NCI-H1417 (cell line): ENCODE measurements at places on chromosomes 7 and 10.

DNA sequence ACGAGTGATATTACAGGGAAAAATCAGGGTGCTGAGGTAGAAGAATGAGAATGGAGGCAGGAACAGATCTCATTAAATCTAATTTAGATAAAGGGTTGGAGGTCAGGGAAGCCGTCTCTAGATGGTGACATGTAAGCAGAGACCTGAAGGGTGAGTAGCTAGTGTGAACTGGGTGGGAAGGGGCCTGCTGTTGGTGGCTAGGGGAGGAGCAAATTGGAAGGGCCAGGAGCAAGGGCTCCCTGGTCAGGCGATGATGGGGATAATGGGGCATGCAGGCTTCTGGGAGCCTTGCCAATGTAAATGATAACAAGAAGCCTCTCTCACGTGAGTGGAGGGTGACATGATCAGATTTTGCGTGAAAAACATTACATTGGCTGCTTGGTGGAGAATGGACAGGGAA lies 76.3 kb downstream of the WDFY4 start:
- DNase-seq: no peak

DNA sequence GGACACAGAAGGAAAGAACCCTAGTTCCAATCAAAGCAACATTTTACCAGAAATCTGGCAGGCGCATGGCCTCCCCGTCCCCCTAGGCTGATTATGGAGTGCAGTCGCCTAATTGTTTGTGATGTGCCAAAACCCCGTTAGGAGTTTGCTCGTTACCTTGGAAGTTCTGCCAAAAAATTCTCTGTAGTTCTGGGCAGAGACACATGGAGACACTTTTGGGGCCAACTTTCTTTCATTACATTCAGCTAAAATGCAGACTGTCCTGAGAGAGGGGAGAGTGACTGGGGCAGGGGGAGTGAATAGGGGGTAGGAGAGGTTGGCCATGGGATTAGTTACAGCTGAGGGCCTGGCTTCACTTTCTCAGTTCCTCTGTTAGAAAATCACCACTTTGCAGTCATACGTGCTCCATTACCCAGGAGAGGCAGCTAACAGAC lies 158.0 kb upstream of the NPVF start:
- no peak for DNase-seq

- no peak for DNase-seq
Measured at GRCh38 chr10:77179015-77179695, 458.5 kb downstream of the KCNMA1 start.

GRCh38 chr10:108783897-108784296 lies 1139.4 kb downstream of the XPNPEP1 start:
- DNase-seq: no peak

DNA sequence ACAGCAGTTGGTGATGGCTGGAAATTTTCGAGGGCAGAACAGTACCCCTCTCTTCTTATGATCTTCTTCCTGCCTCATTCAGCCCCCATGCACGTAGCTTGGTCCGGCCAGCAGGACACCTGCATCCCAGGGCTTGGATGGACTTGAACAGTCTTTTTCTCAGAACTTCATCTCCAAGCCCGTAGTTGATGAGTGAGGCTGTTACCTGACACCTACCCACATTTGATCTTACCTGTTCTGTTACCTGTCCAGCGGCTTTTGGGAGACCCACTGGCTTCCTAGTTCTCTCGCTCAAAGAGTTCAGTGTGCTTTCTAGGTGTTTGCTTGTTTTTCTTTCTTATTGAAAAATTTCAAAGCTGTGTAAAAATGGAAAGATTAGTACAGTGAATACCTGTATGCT lies 212.2 kb downstream of the CUX1 start:
- DNase-seq: no peak

GRCh38 chr7:42734568-42734967 lies 177.3 kb downstream of the C7orf25 start:
- no peak for DNase-seq

- no peak for DNase-seq
Measured at GRCh38 chr7:128726059-128726736, 13.0 kb upstream of the CALU start.

- peak; percentile 63 for DNase-seq
Measured at GRCh38 chr7:24980534-24981170, 674 bp upstream of the OSBPL3 start.

DNA sequence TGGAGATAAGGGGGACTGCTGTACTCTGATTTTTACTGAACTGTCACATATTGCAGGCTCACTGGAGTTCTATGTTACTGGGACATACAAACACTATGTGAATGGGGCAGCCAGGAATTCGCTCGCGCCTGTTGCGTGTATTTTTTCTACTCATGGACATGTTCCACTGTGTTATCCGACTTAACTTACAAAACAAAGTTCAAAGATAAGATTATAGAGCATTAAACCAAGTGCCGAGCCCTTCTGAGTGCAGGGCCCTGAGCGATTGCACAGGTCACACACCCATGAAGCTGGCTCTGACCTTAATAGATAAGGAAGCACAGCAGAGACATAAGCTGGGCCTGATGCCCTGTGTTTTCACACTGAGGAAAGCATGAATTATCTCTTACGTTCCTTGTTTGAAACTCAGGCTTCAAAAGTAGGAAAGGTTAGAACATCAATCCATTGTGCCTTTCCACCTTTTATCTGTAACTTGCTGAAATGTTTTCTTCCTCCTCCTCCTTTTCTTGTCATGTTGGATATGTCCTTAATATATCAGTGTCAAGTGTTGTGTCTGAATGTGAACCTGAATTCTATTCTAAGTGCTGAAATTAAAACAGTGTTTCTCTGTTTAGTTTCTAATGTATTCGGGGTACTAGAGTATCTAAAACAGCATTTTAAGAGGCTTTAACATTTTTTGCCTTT lies 273.8 kb downstream of the AUTS2 start:
- no peak for DNase-seq

DNA sequence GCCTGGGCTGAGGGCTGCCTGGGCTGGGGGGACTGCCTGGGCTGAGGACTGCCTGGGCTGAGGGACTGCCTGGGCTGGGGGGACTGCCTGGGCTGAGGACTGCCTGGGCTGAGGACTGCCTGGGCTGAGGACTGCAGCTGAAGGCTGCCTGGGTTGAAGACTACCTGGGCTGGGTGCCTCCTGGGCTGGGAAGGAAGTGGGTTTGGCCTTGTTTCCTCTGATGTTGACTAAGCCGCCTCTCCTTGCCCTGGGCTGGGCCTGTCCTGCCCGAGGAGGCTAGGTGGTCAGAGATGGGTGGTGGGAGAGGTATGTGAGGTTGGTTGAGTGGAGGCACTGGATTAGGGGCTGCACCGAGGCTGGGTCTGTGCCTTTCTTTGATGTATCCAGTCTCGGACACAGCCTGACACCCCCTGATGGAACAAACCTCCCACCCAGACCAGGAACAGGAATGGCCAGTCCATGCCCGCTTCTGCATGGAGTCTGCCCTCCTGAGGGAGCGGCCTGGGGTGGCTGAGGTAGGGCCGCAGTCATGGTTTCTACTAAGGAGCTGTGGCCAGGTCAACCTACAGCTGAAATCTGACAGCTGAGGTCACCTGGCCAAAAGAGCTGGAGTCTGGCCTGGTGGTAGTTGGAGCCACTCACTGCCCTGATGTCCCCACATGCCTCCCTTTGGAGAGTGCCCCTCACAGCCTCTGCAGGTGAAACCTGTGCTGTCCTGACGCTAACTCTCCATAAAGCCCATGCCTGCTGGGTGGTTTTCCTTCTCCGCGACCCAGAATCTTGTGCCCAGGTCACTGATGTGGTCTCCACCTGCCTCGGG lies 22.3 kb downstream of the SCART1 start:
- no peak for DNase-seq

GRCh38 chr10:58943256-58943890 lies 233.1 kb upstream of the PHYHIPL start:
- no peak for DNase-seq

- no peak for DNase-seq
Measured at GRCh38 chr7:50121286-50121685, 28.2 kb upstream of the ZPBP start.

GRCh38 chr10:102116656-102117055 lies 3.5 kb downstream of the LDB1 start:
- DNase-seq: no peak

GRCh38 chr10:123135415-123136141 lies at the start of gene HMX3:
TSS of gene HMX3 (plus strand) at chr10:123135970. CDS start at chr10:123136051, 81 bp downstream.
- DNase-seq: peak; percentile 77

DNA sequence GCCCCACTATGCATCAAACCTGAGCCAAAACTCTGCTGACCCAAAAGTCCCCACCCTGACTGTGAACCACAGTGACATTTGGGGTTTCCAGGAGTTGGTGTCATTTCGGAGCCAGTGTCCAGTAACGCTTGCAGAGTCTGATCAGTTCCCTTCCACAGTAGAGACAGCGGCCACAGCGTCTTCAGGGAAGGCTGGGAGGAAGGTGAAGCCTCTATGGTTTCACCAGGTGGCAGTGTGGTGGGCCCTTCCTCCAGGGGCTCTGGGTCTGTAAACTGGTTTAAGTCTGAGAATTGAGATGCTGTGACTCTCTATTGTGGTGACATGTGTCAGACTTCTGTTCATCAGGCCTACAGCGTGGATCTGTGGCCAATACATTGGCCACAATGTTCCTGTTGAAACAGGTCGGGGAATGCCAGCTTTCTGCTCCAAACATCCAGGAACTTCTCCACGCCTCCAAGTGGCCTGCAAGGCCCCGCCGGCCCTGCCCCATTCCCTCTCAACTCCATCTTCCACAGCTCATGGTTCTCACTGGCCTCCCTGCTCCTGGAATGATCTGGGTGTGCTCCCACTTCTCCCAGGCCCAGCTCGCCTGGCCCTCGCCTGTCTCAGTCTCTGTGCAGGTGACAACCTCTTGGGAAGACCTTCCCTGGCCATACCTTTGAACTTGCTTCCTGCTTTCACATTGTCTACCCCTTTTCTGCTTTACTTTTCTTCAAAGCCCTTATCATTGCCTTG lies 124.5 kb upstream of the FAM20C start:
- no peak for DNase-seq

DNA sequence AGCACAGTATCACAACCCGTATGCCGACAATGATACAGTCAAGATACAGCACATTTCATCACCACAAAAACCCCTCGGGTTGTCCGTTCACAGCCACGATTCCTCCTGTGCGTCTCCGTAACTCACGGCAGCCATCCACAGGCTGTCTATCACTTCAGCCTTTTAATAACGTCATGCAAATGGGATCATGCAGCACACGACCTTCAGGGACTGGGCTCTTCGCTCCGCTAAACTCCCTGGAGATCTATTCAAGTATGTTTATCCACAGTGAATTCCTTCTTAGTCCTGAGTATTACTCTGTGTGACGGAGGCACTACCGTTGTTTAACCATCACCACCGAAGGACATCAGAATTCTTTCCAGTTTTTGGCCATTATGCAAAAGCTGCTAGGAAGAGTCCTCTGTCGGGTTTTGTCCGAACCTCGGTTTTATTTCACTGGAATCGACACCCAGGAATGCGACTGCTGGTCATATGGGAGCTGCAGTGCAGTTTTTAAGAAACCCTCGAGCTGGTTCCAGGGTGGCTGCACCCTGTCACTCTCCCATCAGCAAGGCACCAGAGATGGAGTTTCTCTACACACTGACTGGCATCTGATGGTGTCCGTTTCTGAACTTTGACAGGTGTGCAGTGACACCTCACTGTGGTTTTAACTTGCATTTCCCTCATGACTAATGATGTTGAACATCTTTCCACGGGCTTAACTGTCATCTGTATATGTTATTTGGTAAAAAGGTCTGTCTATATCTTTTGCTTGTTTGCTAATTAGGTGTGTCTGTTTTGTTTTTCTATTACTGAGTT lies 193.6 kb downstream of the MAD1L1 start:
- no peak for DNase-seq

DNA sequence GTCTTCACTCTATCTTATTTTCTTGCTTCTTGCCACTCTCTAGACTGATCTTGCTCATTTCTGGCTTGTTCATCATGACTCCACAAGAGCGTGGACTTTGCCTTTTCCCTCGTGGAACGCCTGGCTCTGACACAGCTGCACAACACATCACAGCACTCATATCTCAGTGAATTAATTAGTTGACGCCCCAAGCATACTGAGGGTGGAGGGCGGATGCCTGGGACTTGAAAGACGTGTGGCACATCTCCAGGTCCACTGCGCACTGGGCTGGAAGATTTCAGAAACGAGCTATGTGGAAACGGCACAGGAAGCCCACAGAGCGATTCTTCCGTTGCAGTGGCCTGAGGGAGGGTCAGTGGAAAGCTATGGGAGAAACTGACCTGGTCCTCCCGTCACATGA lies 23.6 kb upstream of the PLEKHA1 start:
- no peak for DNase-seq

GRCh38 chr7:22256541-22257096 lies 100.3 kb downstream of the RAPGEF5 start:
- DNase-seq: no peak

GRCh38 chr7:153188630-153189029 lies 429.1 kb downstream of the ACTR3B start:
- DNase-seq: no peak

GRCh38 chr10:97849687-97850402 lies at the start of gene GOLGA7B:
TSS of gene GOLGA7B (plus strand) at chr10:97849843. CDS start at chr10:97850304, 461 bp downstream.
- peak; percentile 73 for DNase-seq

- no peak for DNase-seq
Measured at GRCh38 chr10:104862-105565, 30.2 kb upstream of the ZMYND11 start.

GRCh38 chr7:527723-528122 lies 8.1 kb upstream of the PDGFA start:
- no peak for DNase-seq

DNA sequence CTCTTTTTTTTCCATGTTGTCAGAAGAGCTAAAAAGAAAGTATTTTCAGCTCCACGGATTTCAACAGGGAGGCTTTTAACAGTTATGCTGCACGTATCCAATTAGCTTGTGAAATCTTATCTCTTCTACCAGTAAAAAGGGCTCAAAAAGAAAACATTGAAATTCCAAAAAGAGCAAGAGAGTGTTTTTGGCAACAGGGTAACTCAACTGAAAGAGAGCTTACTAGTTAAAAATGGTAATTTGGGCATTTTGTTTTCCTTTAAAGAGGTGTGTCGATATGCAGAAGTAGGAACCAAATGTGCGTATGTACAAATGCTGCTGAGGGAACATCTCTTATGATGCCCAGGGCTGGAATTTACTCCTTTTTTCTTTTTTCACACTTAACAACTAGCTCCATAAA lies 292.8 kb downstream of the PRKG1 start:
- DNase-seq: no peak

- no peak for DNase-seq
Measured at GRCh38 chr7:40726559-40726958, 591.8 kb downstream of the SUGCT start.

GRCh38 chr7:14583518-14583917 lies 319.0 kb downstream of the DGKB start:
- no peak for DNase-seq

DNA sequence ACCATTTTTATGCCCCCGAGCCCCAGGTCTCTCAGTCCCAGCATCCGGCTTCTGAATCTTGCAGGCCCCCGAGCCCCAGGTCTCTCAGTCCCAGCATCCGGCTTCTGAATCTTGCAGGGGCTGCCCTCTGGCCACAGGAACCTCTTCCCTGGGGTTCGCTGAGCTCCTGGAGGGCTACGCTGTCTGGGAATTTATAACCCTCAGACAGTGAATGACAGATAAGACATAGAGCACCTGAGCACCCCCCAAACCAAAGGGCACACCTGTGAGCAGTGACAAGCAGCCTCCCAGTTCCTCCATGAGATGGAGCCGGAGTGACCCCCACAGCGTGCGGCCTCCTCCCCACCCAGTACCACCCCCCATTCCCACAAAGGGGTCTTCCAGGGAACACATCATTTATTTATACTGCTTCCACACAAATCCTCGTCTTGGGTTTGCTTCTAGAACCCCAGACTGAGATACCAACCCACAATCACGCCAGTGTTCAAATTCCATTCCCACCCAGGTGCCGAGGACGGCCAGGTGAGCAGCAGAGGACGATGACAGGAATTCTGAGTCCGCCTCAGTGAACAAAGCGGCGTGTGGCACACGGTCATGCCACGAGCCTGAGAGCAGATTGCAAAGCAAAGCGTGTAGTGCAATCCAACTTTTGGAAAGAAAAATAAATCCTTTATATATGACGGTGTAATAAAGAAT lies 57.7 kb upstream of the FAM20C start:
- DNase-seq: no peak
